Activated T-cell treated with anti-CD3 and anti-CD28 coated beads for 24 hours (primary cell): ENCODE measurements at places on chromosomes 7 and 10.

DNA sequence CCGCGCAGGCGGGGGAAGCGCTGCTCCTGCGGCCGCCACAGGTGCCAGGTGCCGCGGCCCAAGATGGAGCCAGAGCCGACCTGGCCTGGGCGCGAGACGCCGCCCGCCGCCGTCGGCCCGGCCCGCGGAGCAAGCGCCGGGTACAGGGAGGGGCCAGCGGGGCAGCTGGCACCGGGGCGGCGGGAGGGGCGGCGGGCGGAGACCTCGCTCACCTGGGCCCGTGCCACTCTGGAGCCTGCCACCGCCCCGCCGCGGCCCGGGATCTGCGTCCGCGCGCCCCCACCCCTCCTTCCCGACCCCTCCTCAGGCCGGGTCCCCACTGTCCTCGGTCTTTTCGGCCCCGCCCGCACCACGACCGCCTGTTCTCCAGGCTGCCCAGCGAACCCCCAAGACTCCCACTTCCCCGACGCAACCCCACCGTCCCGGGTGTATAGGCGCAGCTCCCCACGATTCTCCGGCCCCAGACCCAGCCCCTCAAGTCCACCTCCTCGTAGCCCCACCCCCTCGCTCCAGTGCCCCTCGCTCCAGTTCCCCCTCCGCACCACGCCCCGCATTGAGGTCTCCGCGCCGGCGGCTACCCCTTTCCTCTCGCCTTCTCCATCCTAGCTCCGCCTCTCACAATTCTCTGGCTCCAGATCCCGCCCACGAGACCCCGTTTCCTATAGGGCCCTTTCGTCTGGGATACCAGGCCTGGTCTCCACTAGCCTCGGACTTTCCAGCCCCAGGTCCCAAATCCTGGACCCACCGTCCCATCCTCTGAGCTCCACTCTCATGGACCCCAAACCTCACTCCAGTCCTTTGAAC is at the start of gene GPRIN2:
Gene GPRIN2, minus strand, starts transcription at position 144 of the 804 bp plus-strand sequence. CDS start 5,922 bp downstream, outside the sequence.
- DNase-seq: no peak

DNA sequence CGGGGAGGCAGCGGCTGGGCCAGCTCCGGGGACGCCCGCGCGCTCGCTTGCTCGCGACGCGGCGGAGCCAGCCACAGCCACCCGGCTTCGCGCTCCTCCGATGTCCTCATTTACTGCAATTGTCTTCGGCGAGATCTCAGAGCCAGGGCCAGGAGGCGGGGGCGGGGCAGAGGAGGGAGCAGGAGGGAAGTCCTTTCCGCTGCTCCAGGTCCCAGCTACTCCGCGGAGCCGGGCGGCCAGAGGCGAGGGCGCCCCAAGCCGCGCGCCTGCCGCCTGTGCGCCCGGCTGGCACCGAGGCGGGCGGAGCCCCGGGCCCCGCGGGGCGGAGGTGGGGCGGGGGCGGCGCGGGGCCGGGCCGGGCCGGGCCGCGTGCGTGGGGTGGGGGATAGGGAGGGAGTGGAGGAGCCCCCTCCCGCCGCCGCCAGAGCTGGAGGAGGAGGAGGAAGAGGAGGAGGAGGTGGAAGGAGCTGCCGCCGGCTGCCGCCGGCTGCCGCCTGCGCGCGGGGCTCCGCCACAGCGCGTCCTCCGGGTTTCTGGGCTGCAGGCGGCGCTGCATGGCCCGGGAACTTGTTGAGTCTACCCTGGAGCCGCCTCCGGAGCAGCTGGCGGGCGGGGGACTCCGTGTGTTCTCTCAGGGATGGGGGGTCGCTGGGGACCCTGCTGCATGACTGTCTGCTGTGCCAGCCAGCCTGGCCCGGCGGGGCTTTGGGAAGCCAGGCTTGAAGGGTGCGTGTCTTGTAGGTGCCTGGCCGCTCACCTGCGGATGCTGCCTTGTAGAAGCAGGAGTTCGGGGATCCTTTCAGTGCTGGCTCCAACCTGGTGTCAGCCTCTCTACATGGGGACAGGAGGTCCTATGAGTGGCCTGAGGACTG is at the start of gene INSYN2A:
Gene INSYN2A, minus strand, starts transcription at position 310 of the 872 bp plus-strand sequence. CDS start 20,196 bp downstream, outside the sequence.
- no peak for DNase-seq

GRCh38 chr7:111710839-111711380 is 148.6 kb upstream of the IMMP2L start:
- no peak for DNase-seq

- no peak for DNase-seq
These were observed 1.7 kb downstream of the PGAM1 start for GRCh38 chr10:97427571-97428179.

DNA sequence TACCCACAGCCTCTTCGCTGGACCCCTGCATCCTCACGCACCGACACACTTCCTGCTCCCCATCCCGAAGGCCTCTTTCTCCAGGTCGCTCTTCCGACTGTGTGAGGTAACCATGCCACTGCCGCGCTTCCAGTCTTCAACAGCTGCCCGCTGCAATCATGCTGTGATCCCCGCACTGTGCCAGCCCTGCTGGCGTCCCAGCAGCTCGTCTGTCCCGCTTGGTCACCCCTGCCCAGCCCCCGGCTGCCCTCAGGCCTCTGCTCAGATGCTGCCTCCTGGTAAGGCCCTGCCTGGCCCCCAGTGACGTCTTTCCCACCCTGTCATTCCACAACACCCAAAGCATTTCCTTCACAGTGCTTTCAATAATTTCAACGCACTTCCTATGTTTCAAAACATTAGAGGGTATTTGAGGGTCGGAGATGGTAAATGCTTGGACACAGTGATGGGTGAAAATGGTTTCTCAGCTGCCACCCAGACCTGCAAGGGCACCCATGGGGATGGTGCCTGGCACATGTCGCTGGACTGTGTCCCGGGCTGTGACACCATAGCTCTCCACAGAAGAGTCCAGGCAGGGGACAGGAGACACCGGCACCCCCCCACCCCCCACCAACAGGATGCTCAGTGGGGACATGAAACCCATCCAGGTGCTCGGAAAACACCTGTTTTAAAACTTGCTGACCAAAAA is 125.2 kb downstream of the MAD1L1 start:
- no peak for DNase-seq
